ENCODE measurements at places on chromosomes 5 and 9. TPM values are rescaled to one million over a fixed set of nuclear protein-coding genes. Genes with fewer than 3 reads are reported as not detected.
A peak's percentile ranks its signal among the peaks of the same experiment; 100 is the strongest.

- DNase-seq, result no peak
These were observed 517.0 kb downstream of the CCDC171 start for GRCh38 chr9:16069671-16070454.

- no peak for DNase-seq
These were observed 173.8 kb downstream of the PCSK1 start for GRCh38 chr5:96259151-96259772.

- DNase-seq, result peak; percentile 24
These were observed 66.9 kb upstream of the BASP1 start for GRCh38 chr5:17150531-17150930.

DNA sequence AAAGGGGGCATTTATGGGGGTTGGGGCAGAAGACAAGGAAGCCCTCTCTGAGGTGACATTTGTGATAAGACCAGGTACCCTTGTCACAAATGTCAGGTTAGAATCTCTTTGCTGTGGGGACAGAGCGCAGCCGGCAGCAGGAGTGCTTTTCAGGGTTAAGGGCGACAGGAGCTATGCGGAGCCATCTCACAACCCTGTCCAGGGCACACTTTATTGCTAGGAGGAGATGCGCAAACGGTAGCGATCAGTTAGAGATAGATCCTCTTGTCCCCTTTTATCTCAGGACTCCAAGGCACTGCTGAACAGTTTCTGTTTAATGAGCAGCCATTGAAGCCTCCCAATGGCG, 438 bp upstream of the LAMC3 start:
- no peak for DNase-seq

DNA sequence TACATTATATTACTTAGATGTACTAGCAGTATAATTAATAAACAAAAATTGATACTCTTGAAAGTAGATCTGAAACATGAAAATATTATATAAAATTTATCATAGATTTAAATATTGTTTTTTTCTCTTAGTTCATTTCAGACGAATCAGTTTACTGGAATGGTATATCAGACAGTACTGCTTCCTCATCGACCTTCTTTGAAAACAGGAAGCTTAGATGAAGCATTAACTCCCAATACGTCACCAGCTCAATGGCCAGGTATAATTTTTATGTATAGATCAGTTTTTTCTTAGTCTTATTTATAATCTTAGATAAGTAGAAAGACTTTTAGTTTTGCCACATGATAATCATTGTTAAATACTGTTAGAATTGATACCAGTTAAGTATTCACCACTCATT, 106.3 kb downstream of the DMXL1 start:
- DNase-seq, result no peak

DNA sequence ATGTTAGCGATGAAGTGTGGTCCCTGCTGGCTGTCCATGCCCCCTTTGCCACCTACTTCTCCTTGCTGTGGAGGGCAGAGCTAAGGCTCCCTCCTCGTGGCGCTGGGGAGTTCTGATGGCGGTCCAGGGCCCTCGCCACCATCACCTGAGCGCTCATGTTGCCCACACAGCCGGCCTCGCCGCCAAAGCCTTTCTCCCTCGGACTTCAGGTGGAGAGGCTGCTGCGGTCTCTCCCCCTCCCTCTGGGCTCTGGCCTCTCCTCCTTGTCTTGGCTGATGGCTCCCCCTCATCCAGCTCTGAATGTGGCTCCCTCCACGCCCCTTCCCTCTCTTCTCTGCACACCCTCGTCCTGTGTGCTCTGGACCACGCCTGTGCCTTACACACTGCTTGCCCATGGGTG, 14.5 kb upstream of the LPCAT1 start:
- DNase-seq, result no peak

GRCh38 chr9:37414503-37414943, 8.0 kb upstream of the GRHPR start:
- no peak for DNase-seq

DNA sequence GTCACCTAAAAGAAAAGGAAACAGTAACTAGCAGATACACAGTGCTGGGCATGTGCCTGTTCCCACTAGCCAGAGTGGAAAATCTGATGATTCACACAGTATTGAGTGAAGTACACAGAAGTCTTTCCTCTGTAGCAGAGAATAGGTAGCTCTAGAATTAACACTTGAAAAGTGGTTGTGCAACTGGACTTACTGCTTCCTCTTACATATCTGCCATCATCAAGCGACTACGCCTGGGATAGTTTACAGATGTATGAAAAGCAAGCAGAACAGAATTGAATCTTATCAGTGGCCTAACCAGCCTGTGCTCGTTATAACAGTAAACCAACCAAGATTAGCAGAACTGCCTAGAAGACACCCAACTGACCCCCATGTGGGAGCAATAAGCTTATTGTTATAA, 130.6 kb downstream of the DTWD2 start:
- no peak for DNase-seq

DNA sequence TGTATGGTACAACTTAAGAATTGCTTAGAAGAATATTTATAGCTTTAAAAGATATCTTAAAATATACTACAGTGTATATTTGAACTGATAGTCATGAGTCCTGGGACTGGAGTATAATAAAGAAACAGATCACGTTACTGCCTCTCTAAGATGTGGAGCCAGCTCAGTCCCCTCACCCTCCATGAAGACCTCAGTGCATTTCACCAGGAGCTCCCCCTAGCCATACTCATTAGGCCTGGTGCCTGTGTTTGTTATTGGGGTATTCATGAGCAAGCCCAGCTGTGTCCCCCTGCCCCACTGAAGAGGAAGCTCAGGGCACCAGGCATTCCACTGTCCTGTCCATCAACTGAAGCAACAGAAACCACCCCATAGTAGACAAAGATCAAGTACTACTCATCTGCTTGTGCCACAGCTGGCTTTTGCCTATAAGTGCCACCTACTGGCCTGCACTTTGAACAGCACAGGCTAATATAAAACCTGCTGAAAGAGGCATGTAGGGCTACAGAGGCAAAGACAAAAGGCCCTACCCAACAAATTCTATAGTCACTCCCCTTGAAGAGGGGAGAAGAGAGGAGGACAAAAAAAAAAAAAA, 850.2 kb upstream of the NUDT12 start:
- DNase-seq, result no peak

DNA sequence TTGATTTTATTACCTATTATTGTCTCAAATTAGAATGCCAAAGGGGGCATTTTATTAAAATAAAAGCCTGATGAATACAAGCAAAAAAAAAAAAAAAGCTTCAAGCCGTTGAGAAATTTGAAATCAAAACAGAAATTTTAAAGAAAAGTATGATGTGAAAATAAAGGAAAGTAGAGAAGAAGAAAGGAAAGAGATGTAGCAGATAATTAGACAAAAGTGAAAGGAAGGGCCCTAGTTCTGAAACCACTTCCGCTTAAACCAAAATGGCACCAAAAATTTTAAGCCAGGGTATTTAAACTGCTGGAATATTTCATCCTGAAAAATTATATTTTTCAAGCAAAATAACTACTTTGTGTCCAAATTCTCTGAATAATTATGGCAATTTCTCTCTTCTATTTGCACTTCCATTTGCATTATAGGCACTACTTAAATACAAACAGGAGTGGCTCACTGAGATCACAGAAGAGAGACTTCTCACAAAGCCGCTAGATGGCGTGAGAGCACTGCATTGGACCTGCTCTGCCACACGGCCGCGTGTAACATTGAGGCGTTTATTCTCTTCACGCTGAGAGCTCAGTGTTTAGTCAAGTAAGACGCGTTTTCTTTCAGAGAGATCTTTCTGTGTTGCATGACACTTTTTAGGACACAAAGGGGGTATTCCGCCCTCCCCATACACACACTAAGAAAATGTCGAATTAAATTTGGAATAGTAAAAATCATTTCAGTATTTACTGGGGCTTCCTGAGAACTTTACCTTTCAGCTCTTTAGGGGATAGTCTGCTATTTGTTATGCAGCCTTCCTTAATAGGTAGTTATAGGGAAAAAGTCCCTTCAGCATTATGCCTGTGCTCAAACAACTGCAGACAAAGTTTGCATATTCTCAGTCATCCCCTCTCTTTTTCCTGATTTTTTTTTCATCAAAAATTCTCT, 368.4 kb upstream of the CCNH start:
- peak; percentile 55 for DNase-seq

DNA sequence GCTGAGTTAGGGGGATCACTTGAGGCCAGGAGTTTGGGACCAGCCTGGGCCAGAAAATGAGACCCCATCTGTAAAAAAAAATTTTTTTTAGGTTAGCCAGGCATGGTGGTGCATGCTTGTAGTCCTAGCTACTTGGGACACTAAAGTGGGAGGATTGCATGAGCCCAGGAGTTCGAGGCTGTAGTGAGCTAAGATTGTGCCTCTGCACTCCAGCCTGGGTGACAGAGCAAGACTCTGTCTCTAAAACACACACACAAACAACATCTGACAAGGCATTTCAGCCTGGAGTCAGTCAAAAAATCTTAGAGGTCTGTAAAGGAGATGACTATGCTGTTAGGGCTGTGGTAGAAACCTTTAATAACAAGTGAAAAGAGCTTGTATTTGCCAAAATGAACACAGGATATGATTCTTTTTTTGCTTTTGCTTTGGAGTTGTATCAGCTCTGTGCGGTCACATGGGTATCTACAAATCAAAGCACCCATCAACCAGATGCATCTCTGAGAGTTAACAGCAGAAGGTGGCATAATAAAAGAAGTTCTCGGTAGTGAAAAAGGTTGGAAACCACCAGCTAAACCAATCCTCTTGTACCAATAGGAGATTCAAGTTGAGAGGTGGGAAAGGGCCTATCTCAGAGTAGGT, 3.6 kb upstream of the PSMD5 start:
- DNase-seq, result no peak

The SYK gene
- 5.4 TPM for total RNA-seq
